ENCODE measurements at places on chromosomes 7 and 10. TPM values are rescaled to one million over a fixed set of nuclear protein-coding genes. Genes with fewer than 3 reads are reported as not detected.

GRCh38 chr7:116630932-116631671 lies 40.9 kb upstream of the MET start:
- H3K4me1 ChIP-seq, result no peaks in the 10 kb centered on the region
- no peaks in the 10 kb centered on the region for H3K36me3 ChIP-seq
- peak overlapping the region; percentile 85 for H3K27ac ChIP-seq
- H3K4me3 ChIP-seq, result no peak overlapping the region

GRCh38 chr7:644381-645305 lies 81.9 kb upstream of the DNAAF5 start:
- no peaks in the 10 kb centered on the region for H3K27me3 ChIP-seq
- no peaks in the 10 kb centered on the region for H3K4me1 ChIP-seq
- no peak for DNase-seq
- no peak overlapping the region for H3K4me3 ChIP-seq
- H3K27ac ChIP-seq, result no peak overlapping the region
- H3K36me3 ChIP-seq, result no peaks in the 10 kb centered on the region

DNA sequence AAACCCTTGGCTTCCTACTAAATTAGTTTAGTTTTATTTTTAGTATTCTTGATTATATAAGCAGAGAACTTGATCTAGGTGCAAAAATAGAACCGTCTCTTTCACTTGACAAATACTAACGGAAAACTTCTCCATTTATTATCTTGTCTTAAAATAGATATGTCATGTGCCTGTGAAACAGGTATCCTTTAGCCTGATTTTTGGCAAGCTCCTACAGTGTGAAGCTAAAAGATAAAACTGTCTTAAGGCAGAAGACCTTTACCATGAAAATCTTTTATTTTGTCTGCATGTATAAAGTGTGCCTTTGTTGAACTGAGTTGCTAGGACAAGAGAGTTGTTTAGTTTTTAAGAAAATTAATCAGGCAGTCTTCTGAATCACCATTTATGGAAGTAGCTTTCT lies 90.6 kb downstream of the CYP51A1 start:
- peak overlapping the region; percentile 65 for H3K27ac ChIP-seq
- no peaks in the 10 kb centered on the region for H3K36me3 ChIP-seq
- DNase-seq, result no peak
- H3K4me3 ChIP-seq, result peak overlapping the region; percentile 42
- H3K27me3 ChIP-seq, result no peaks in the 10 kb centered on the region

- no peaks in the 10 kb centered on the region for H3K27me3 ChIP-seq
- peak overlapping the region; percentile 62 for H3K4me3 ChIP-seq
- DNase-seq, result peak; percentile 40
- H3K36me3 ChIP-seq, result no peaks in the 10 kb centered on the region
Observed at GRCh38 chr10:43076311-43076875, 476 bp upstream of the RET start.

GRCh38 chr7:77679608-77680007 lies 16.7 kb upstream of the RSBN1L start:
- no peak for DNase-seq
- no peaks in the 10 kb centered on the region for H3K27me3 ChIP-seq
- H3K4me1 ChIP-seq, result peaks cover under 1% of the 10 kb centered on the region
- H3K27ac ChIP-seq, result no peak overlapping the region

- H3K27me3 ChIP-seq, result no peaks in the 10 kb centered on the region
- no peaks in the 10 kb centered on the region for H3K36me3 ChIP-seq
- no peaks in the 10 kb centered on the region for H3K4me1 ChIP-seq
- H3K27ac ChIP-seq, result no peak overlapping the region
- no peak for DNase-seq
Observed at GRCh38 chr7:27459021-27459730, 203.5 kb downstream of the HIBADH start.

DNA sequence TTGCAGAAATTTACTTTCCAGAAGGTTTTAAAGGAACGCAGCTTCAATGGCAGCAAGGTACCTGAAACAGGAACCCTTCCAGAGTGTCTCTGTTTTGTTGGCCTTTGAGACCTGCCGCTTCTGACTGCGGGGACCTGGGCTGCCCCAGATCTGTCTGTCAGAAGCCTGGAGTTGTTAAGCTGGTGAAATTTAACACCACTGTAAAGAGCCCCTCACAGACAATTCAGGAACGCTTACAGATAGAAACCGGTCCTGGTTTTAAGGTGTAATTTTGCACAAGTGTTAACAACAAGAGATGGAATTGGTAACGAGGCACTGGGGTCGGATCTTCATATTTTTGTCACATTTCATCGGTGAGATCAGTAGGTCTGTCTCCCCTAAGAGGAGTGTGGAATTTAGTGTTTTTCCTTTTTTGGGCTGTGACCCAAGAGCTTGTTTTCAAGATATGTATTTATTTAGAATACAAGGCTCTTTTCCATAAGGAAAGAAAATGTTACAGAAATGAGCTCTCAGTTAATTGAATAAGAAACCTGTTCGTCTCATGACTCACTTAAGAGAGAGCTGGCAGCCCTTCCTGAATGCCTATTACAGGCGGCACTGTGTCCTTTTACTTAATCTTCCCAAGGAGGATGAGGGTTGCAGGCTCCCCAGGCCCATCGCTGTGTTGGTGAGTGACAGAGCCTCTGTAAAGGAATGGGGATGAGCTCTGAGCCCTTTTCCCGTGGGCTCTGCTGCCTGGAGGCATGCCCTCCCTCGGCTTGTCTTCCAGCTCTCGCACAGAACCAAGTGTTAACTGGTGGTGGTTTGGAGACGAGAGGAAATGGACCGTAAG lies 168.7 kb downstream of the CUX1 start:
- no peaks in the 10 kb centered on the region for H3K27me3 ChIP-seq
- no peaks in the 10 kb centered on the region for H3K36me3 ChIP-seq
- no peak overlapping the region for H3K27ac ChIP-seq
- no peak for DNase-seq

DNA sequence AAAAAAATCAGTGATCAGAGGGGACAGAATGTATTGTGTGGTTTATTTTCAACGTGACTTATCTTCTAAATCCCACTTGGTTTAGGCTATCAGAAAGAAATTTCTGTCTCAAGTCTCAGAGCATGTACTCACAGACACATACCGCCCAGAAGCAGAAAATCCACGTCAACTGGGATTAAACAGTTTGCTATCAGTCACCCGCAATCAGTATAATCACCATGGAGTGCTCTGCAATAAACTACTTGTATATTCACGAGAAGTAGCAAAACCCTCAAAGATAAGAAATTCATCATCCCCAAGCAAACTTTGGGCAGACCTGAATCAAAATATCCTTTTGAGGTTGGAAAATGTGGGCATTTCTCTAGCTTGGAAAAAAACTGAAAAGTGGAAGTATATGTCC lies 259.1 kb downstream of the FGFR2 start:
- no peak overlapping the region for H3K4me3 ChIP-seq
- H3K4me1 ChIP-seq, result no peaks in the 10 kb centered on the region
- no peak overlapping the region for H3K27ac ChIP-seq
- no peaks in the 10 kb centered on the region for H3K27me3 ChIP-seq

PHKG1 gene
- total RNA-seq, result 0.20 TPM

NEBL gene
- 3.1 TPM for total RNA-seq

Measured in right lobe of liver (tissue), 6 donors.